Stimulated activated CD4-positive, alpha-beta T cell treated with anti-CD3 and anti-CD28 coated beads, TNF-alpha, amount 100 ng/mL, for 4 hours (primary cell): ENCODE measurements at places on chromosomes 11 and 22.

- DNase-seq, result no peak
Measured at GRCh38 chr11:11279956-11280689, 72.9 kb downstream of the CSNK2A3 start.

DNA sequence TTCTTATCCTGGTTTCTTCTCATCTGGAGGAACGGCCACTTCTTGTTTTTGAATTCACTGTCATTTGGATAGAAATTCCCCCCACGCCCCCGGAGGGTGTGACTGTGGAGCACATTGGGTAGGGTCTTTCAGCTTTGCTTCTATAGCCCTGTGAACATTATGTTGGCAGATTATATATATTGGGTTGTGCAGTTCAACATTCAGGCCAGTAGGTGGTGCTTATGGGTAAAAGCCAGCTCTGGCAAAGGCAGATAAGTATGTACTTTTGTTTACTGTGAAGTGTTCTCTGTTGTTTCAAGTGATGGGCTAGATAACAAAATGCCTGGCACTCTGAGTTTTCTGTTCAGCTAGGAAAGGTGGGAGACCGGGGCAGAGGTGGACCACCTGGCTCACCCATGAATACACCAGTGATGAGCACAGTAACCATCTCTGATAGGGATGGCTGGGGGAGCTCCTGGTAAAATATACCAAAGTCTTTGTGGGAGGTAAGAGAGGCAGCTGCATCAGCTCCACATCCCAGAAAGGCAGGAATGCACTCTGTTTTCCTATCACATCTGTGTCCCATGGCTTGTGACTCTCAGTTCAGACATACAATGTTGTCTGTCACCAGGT is 1348.2 kb upstream of the RAG2 start:
- no peak for DNase-seq

- DNase-seq, result no peak
Measured at GRCh38 chr11:783581-784015, 6.3 kb downstream of the CEND1 start.

DNA sequence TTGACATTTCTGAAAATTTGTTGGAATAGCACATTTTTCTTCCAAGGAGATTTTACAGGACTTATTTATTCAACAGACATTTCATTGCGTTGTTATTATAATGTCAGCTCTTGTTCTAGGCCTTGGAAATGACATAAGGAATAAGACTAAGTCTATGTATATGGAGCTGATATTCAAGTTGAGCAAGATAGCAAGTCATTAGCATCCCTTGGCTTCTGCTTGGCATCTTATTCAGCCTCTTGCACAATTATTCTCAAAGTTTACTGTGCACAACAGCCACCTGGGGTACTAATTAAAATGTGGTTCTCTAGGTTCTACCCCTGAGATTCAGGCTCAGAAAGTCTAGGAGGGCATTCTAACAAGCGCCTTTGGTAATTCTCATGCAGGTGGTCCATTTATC is 304.8 kb upstream of the DDI1 start:
- no peak for DNase-seq

DNA sequence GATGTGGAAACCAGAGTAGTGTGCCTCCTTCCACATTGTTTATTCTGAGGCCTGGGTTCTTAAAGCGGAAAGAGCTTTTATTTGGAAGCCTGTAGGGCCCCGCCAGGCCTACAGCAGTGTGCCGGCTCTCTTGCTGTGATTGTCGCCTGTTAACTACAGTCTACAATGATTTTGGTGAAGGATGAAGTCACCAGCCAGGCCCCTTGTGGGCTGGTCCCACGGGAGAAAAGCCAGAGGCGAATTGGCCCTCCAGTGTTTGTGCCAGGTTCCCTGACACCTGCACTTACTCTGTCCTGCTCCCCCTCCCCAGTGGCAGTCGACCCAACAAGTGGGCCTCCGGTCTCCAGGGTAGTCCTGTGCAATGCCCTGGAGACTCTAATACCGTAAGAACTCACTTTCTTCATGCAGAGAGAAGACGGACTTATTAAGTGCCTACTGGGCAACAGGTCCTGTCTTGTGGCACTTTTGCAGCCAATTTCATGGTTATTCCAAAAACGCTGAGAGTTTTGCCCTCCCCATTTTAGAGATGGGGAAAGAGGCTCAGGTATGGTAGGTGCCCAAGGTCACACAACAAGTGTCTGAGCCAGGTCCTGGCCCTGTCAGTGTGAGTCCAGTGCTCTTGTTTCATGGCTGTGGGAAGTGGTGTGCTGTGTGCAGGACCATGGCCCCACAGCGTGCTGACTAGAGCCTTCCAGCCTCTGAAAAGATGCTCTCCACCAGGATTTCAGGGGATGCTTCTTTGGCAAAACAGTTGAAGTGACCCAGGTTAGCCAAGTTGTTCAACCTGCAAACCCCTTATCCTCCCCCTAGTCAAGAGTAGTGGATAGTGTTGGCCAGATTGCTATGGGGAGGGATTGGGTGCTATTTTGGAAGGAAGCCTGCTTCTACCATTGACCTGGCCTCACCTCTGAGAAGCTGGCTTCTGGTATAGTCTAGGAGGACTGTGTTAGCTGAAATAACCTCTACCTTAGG is 1.4 kb downstream of the MICAL2 start:
- no peak for DNase-seq

DNA sequence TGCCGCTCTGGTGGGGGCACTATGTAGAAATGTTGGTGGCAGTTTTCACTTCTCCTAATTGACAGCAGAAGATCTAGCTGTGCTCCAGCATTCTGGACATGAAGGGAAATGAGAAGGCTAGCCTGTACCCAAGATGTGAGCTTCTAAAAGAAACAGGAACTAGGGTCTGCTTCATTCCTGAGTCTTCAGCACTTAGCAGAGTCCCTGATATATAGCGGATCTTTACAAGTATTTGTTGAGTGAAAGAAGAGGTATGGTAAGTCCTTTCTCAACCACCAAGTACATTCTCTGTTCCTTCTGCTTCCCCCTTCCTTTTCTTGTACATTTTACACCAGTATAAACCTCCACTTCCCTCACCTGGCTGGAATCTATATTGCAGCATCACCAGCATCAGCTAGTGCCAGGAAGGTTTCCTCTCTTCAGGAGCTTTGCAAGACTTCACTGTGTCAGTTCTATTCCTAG is 408.3 kb upstream of the CADM1 start:
- DNase-seq, result no peak
